Neuronal stem cell (in vitro differentiated cells): ENCODE measurements at places on chromosomes 11 and 22.

DNA sequence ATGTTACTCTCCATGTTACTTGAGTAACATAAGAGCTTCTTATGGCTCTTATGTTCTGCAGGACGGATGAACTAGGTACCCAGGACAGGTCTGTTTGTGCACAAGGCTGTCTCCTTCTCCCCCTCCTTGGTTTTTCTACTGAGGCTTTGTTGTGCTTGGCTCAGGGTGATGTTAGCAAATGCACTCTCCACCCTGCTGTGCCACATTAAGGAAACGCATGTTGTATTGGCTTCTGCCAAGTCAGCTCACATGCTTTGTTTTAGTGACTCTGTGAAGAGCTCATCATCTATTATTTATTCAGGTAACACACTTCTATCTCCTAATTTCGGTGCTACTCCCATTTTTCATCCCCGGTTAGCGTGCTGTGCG, 108.3 kb downstream of the PTPRJ start:
- no peak overlapping the region for H3K27ac ChIP-seq
- no peak for DNase-seq
- H3K4me3 ChIP-seq: no peak overlapping the region
- H3K4me1 ChIP-seq: peaks cover under 1% of the 10 kb centered on the region

- no peak for DNase-seq
- no peaks in the 10 kb centered on the region for H3K4me1 ChIP-seq
Measured at GRCh38 chr11:111782109-111782741, 16.0 kb upstream of the PPP2R1B start.

DNA sequence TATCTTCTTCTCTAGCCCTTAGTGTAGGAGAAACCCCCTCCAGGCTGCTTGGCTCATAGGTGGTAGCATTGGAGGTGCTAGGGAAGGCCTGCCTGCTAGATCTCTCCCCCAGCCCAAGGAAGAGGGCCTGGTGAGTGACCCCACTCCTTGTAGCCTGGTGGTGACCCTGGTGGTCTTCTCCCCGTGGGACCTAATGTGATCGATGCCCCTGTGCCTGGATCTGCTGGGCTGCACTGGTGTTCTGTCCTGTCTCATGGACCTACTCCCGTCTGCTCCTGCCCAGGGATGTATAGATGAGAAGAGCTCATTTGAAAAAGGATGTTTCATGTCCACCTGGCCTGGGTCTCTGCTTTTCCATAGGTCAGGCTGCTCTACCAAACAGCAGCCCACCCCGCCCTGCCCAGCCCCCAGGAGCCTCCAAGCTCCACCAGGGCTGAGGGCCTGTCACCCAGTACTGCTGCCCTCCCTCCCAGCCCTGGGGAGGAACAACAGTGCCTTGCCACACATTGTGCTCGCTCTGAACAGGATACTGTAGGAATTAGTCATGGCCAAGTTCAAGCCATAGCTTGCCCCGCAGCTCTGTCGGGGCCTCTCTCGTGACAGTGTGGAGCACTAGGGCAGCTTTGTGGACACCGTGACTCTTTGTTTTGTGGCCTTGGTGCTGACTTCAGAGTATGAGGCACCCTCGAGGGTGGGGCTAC, 19.7 kb downstream of the SLC37A2 start:
- H3K4me3 ChIP-seq: no peak overlapping the region
- no peak for DNase-seq
- no peaks in the 10 kb centered on the region for H3K27me3 ChIP-seq
- no peak overlapping the region for H3K27ac ChIP-seq

- no peak overlapping the region for H3K27ac ChIP-seq
- DNase-seq: no peak
- H3K4me1 ChIP-seq: peaks cover 12% of the 10 kb centered on the region
- no peak overlapping the region for H3K4me3 ChIP-seq
- H3K27me3 ChIP-seq: peaks cover 9% of the 10 kb centered on the region
- no peaks in the 10 kb centered on the region for H3K36me3 ChIP-seq
Measured at GRCh38 chr11:2586793-2587131, 113.0 kb downstream of the KCNQ1OT1 start.

DNA sequence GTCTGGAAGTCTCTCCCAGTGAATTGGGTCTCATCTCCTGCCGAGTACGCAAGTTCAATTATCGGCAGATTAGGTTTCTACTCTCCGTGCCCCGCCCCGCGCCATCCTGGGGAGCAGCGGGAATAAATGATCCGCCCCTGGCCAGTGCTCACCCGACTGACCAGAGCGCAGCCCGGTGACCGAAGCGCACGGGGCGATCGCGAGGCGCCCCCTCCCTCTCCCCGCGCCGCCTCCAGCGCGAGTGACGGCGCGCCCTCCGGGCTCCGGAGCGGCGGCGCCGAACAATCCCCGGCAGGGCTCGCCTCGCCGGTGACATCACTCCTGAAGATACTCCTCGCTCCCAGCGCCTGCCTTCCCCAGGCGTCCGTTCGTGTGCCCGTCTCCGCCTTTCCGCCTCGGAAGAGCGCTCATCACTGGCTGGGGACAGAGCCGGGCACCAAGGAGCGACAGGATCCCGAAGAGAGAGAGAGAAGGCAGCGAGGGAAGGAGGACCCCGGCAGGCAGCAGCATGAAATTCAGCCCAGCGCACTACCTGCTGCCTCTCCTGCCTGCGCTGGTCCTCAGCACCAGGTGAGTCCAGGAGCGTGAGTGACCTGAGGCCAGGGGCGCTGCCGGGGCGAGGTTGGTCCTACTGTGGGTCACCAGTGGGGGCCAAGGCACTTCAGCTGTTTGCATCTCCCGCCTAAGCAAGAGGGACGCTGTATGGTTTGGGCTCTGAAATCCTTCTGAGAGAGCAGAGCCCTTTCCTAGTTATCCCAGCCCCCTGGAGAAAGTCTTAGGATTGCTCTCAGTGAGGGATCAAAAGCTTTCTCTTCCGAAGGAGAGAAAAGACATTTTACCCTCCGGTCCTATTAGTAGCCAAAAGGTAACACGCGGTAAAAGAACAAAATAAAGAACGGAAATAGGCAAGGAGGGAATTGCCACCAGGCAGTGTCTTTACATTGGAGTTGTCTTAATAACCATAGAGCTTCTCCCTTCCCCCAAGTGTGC, at the start of gene LUZP2:
TSS of gene LUZP2 (plus strand) at position 318 of the 990 bp plus-strand sequence.
- no peaks in the 10 kb centered on the region for H3K36me3 ChIP-seq
- peak within 1 kb of the TSS; percentile 34 for H3K4me3 ChIP-seq
- peaks cover 17% of the 10 kb centered on the region for H3K27me3 ChIP-seq
- DNase-seq: peak; percentile 69

DNA sequence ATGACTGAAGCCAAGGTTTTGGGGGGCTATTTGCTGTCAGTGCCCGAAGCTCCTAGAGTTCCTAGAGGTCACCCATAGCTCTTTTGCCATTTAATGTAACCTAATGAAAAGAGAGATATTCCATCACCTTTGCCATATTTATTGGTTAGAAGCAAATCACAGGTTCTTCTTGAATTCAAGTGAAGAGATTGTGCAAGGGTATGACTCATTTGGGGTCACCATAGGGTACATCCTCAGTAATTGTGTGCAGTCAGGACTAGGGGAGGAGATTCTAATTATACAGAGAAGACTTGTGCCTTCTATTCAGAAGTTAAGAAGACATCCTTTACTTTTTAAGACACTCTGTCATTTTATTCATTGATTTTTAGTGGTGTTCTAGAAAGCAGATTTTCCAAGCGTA, 6.9 kb upstream of the PRAME start:
- DNase-seq: no peak
- H3K4me3 ChIP-seq: no peak overlapping the region
- H3K27me3 ChIP-seq: no peaks in the 10 kb centered on the region
- no peaks in the 10 kb centered on the region for H3K36me3 ChIP-seq
- no peak overlapping the region for H3K27ac ChIP-seq
- H3K4me1 ChIP-seq: no peaks in the 10 kb centered on the region

- H3K27me3 ChIP-seq: no peaks in the 10 kb centered on the region
- no peak overlapping the region for H3K4me3 ChIP-seq
- no peak for DNase-seq
- no peak overlapping the region for H3K27ac ChIP-seq
Measured at GRCh38 chr11:107102692-107103477, 84.6 kb upstream of the GUCY1A2 start.

DNA sequence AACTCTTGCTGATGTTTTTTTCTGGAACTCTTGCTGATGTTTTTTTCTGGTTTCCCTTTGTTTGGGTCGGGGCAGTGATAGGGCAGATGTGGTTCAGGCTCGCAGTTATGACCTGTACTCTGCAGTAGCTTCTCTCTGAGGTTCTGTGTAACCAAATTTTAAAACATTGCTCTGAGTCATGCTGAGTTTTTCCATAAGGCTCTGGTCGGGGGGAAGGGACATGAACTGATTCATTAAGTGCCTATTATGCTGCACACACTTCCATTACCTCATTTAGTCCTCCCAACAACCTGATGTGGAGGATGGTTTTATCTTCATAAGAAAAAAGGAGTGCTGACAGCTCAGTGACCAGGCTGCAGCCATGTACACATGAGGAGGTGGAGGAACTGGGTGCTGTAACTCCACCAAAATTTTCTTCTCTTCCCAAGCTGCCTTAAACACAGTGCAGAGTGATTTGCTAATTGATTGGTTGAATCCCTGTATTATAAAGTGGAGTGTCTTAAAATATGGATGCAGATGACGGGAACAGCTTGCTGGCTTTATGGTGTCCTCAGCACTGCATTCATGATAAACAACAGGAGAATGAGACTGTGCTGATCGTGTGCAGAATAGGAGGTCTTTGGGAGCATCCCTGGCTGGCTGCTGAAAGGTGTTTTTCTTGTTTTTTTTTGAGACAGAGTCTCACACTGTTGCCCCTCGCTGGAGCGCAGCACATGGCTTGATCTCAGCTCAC, 19.1 kb downstream of the TNRC6B start:
- peaks cover 12% of the 10 kb centered on the region for H3K4me1 ChIP-seq
- no peaks in the 10 kb centered on the region for H3K36me3 ChIP-seq
- no peak overlapping the region for H3K4me3 ChIP-seq
- no peak for DNase-seq

DNA sequence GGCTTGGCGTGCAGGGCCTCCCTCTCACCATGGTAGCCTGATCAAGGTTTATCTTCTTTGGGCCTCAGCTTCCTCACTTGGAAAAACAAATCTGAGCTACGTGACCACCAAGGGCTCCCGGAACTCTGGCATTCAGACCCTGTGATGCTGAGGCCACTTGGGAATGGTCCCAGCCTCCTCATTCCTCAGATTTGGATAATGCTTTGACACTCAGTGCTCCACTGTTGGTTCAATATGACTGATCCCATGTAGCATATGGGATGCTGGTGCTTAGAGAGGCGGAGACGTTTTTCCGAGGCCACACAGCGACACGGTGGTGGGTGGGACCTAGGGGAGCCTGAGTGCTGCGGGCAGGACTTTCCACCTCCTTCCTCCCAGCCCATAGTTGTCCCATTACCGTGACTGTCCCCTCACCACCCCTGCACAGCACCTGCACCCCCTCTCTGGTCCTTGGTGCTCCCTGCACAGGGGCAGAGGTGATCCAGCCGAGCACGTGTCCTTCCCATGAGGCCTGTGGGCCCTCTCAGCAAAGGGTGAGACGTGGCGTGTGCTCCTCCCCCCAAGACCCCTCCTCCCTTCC, 23.1 kb downstream of the MB start:
- no peak for DNase-seq
- no peaks in the 10 kb centered on the region for H3K4me1 ChIP-seq
- H3K27ac ChIP-seq: no peak overlapping the region

- H3K27ac ChIP-seq: no peak overlapping the region
- peaks cover 4% of the 10 kb centered on the region for H3K4me1 ChIP-seq
- DNase-seq: no peak
- H3K4me3 ChIP-seq: no peak overlapping the region
Measured at GRCh38 chr11:36065436-36065835, 121.6 kb downstream of the LDLRAD3 start.

DNA sequence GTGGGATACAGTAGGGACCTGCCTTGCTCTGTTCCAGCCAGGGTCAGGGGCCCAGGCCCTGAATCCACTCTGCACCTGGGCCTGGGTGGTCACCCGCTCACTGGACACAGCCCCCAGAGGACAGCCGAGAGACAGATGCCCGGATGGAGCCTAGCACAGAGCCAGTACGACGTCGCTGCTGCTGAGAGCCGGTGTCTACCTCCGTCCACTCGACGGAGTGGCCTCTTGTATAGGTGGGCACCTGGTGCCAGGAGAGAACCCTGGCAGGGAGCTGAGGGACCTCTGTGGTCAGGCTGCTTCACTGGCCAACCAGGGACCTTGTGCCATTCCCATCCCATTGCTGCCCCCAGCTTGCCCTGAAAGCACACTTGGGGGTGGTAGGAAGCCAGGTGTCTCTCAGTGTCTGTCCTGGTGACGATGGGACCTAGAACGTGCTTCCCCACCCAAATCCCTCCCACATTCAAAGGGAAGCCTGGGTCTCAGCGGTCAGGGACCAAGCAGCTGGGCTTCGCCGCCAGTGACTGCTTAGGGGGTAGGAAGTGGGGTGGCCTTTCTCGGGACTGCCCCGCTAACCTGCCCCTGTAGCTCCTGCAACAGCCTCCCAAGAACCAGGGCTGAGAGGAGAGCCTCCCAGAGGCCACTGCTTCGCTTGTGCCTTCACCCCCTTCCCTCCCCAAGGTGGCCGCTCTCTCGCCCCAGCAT, 10.3 kb upstream of the CERK start:
- H3K4me1 ChIP-seq: peaks cover 3% of the 10 kb centered on the region
- H3K27me3 ChIP-seq: no peaks in the 10 kb centered on the region
- DNase-seq: no peak
- no peaks in the 10 kb centered on the region for H3K36me3 ChIP-seq
- no peak overlapping the region for H3K27ac ChIP-seq
- no peak overlapping the region for H3K4me3 ChIP-seq

GRCh38 chr22:44050766-44051355, 26.8 kb downstream of the PARVB start:
- H3K4me1 ChIP-seq: peaks cover 8% of the 10 kb centered on the region
- H3K4me3 ChIP-seq: no peak overlapping the region
- no peak overlapping the region for H3K27ac ChIP-seq
- H3K36me3 ChIP-seq: no peaks in the 10 kb centered on the region

- H3K27ac ChIP-seq: no peak overlapping the region
- no peak overlapping the region for H3K4me3 ChIP-seq
- H3K27me3 ChIP-seq: no peaks in the 10 kb centered on the region
- peaks cover 87% of the 10 kb centered on the region for H3K36me3 ChIP-seq
- DNase-seq: no peak
Measured at GRCh38 chr11:74650498-74650897, 58.1 kb downstream of the POLD3 start.

DNA sequence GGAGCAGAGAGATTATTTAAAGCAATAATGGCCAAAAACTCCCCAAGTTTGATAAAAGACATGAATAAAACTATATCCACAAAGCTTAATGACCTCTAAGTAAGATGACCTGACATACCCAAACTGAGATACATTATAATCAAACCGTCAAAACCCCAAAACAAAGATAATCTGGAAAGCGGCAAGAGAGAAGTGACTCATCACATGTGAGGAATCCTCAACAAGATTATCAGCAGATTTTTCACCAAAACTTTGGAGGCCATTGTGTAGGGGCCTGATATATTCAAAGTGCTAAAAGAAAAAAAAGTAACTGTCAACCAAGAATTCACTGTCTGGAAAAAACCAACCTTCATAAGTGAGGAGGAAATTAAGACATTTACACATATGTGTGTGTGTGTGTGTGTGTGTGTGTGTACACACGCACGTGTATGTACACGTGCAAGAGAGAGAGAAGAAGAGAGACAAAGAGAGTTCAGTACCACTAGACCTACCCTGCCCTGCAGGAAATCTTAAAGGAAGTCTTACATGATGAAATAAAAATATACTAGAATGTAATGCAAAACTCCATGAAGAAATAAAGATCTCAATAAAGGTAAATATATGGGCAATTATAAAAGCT, 752.4 kb downstream of the NELL1 start:
- DNase-seq: no peak
- H3K36me3 ChIP-seq: no peaks in the 10 kb centered on the region
- no peaks in the 10 kb centered on the region for H3K4me1 ChIP-seq
- H3K27ac ChIP-seq: no peak overlapping the region

GRCh38 chr11:128604723-128605122, 17.4 kb upstream of the ETS1 start:
- no peak overlapping the region for H3K27ac ChIP-seq
- DNase-seq: no peak
- peaks cover 2% of the 10 kb centered on the region for H3K4me1 ChIP-seq
- H3K4me3 ChIP-seq: no peak overlapping the region
- H3K27me3 ChIP-seq: no peaks in the 10 kb centered on the region
